Pericardium fibroblast (primary cell): ENCODE measurements at places on chromosomes 7 and 10. TPM values are rescaled to one million over a fixed set of nuclear protein-coding genes. Genes with fewer than 3 reads are reported as not detected.

TLX1 gene
- not detected in 2 replicates for total RNA-seq

PROSER2 gene
- total RNA-seq = 14.8 and 45.7 TPM in 2 replicates

KIAA1217 gene
- 14.7 and 16.4 TPM in 2 replicates for total RNA-seq

PRKAR1B gene
- total RNA-seq = 16.2 and 16.3 TPM in 2 replicates

MACC1 gene
- under 0.01 and 0.09 TPM in 2 replicates for total RNA-seq

CYP3A4 gene
- not detected in 2 replicates for total RNA-seq

ADCY1 gene
- total RNA-seq = 0.23 and 1.9 TPM in 2 replicates

SLC13A1 gene
- not detected in 2 replicates for total RNA-seq

OR2A42 gene
- total RNA-seq = not detected in 2 replicates

AZGP1 gene
- total RNA-seq = 0.09 and 4.1 TPM in 2 replicates

OPN1SW gene
- total RNA-seq = not detected in 2 replicates

TMEM140 gene
- total RNA-seq = 0.47 and 6.3 TPM in 2 replicates

CUBN gene
- total RNA-seq = 0.47 and 0.77 TPM in 2 replicates

ACSM6 gene
- total RNA-seq = not detected in 2 replicates

SLC26A4 gene
- 0.12 and 0.17 TPM in 2 replicates for total RNA-seq

SLC29A3 gene
- total RNA-seq = 2.5 and 3.0 TPM in 2 replicates

UTF1 gene
- not detected in 2 replicates for total RNA-seq
